Stimulated activated CD8-positive, alpha-beta memory T cell treated with anti-CD3 and anti-CD28 coated beads, Interleukin-2, amount 100 ng/mL, for 1 hour (primary cell): ENCODE measurements at places on chromosomes 2 and 18.

GRCh38 chr2:23404426-23404825 lies 19.4 kb downstream of the KLHL29 start:
- DNase-seq = no peak

- DNase-seq = no peak
Measured at GRCh38 chr2:30670453-30670852, 136.8 kb downstream of the CAPN13 start.

DNA sequence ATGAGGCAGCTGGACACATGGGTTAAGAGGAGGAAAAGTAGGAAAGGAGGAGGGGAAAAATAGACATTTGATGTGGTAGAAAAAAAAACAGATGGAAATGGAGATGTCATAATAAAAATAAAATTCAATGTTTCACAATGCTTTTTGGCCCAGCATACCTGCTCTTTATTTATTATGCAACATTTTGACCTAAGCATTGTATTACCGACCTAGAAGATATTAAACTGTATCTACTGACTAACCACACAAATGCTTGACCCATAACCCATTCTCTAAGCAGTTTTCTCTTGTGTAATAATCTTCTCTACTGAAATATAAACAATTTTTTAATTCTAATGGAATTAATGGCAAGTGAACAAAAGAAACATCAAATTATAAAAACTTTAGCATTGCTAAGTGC lies 362.3 kb downstream of the FBXO15 start:
- DNase-seq = no peak

- no peak for DNase-seq
Measured at GRCh38 chr18:21571772-21572171, 28.7 kb downstream of the ESCO1 start.

GRCh38 chr2:190173392-190173791 lies 110.9 kb upstream of the MSTN start:
- no peak for DNase-seq

DNA sequence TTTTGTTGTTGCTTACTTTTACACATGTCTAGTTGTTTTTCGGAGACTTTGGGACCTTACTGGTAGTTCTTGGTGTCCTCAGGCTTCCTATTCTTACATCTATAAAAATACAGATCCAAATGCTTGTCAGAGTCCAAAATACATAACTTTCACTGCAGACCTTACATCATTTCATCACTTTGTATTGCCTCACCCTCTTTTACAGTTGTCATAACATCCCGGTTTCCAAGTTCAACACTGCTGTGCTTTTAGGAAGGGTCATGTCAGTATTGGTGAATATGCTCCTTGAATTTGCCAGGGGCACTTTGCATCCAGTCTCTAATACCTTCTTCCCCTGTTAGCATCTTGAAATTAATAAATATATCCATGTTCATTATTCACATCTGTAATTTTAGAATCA lies 518.2 kb upstream of the RAB12 start:
- no peak for DNase-seq

DNA sequence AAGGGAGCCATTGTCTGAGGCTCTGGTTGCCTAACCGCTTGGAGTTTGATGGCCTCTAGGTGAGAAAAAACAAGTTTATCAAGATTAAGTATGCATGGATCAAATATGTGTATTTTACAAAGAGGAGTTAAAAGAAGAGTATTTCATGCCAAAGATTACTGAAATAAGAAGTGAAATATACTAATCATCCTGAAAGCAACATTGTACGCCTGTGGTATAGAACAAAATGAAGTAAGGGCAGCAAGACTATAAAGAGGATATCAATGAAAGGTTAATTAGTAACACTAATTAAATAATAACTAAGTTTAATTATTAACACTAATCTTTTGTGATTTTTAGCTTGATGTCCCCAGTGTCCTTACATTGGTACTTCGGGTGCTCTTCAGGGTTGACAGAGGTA lies 276.7 kb downstream of the CALCRL start:
- no peak for DNase-seq

- no peak for DNase-seq
Measured at GRCh38 chr18:45171679-45172191, 443.5 kb upstream of the SLC14A2 start.

- DNase-seq = no peak
Measured at GRCh38 chr2:16043627-16044026, 103.3 kb downstream of the MYCN start.

- no peak for DNase-seq
Measured at GRCh38 chr18:2882201-2882600, 35.4 kb downstream of the EMILIN2 start.

- no peak for DNase-seq
Measured at GRCh38 chr2:5315512-5315911, 376.7 kb upstream of the SOX11 start.

DNA sequence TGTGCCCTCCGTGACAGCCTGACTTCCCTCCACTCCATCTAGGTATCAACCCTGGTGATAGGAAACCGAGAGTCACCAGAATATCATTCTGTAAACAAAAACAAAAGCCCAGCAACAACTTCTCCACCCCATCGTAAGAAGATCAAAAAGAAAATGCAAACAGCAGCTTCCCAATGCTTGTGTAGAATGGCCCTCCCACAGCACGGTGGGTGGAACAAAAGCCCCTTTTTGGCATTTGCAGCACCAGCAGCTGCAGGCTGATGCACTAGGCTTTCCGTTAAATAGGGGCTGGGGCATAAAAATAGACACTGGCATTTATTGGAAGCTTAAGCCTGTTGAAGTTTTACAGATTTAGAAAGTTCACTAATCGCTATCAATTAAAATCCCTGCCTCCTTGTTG lies 513.0 kb downstream of the GALR1 start:
- no peak for DNase-seq

DNA sequence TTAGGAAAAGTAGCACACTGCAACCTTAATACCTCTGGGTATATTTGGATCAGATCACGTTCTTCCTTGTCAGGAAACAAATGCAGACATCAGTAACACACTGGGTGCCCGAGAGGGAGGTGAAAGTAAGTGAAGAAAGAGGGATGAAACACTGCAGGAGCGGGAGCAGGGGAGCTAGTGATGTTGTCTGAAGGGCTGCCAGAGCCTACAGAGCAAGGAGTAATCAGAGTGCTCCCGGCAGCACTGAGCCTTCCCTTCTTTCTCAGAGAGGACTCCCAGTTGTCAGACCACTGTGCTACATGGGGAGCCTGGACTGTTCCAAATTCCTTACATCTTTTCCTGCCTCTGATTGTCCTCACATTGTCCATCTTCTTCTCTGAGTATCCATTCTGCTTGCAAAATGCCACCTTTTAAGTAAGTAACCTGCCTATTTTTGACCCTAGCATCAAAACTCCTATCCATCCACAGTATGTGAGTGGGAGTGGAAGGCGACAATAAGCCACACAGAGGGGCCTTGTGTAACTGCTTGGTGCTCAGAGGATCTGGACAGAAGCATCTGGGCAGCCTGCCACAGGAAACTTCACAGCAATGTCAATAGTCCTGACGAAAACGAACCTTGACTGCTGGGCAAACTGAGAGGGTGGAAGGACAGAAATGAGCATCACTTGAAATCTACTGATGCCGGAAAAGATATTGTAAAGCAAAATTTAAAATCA lies 10.8 kb upstream of the NAB1 start:
- DNase-seq = no peak

- DNase-seq = no peak
Measured at GRCh38 chr18:61992285-61992684, 99.5 kb upstream of the RNF152 start.

DNA sequence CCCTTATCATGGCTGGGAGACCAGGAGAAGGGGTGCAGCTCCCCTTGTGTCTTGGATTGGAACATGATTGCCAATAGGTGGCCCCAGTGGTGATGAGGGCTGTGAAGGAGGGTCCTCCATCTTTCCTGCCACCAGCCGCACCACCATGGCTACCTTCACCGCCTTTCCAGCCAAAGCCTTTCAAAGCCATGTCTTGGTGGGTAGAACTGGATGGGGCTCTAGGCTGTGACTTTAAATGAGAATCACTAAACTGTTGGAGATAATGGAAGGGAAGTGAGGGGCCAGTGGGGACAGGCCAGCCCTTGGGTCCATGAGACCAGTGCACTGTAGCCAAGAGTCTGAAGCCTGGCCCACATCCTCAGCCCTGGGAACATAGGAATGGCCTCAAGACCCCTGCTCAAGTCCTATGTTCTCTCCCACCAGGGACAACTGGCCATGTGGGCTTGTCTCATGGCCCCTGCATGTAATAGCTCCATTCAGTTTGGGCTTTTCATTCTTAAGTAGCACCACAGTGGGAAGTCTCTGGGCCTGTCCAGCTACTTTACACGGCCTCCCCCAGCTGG lies 345.7 kb downstream of the DYSF start:
- no peak for DNase-seq

- DNase-seq = no peak
Measured at GRCh38 chr2:217028128-217028527, 168.3 kb upstream of the TNP1 start.

GRCh38 chr18:23885750-23886149 lies 128.8 kb upstream of the TTC39C start:
- no peak for DNase-seq

DNA sequence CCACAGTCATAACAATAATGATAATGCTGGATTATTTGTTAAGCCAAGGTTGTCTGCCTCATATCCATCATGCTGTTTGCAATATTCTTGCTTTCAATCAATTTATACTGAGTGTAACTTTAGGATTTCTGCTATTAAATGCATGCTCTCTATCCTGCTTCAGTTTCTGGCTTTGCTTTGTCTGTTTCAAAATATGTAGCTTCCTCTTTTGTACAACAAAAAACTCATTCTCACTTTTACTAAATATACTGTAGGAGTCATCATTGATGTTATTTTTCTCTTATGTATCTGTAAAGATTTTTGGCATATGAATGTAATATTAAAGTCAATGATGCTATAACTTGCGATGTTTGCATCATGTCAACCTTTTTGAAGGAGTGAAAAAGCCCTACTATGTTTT lies 149.3 kb downstream of the GPD2 start:
- DNase-seq = no peak

DNA sequence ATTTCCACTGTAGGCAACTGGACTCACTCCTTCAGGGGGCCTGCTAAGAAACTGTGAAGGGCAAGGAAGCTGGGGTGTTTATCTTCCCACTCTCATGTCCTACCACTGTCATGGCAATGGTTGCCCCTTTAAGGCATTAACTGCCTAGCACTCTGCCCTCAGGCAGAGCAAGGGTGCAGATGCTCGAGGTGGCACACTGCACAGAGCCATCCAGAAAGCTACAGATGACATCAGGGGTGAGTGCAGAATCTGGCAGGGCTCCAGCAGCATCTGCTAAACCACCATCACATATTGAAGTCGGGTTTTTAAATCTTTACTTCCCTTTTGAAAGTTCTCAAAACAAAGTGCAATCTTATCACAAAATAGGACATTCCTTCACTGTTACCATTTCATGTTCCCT lies 75.4 kb downstream of the RAPGEF4 start:
- DNase-seq = no peak
